Stimulated activated CD4-positive, alpha-beta T cell treated with anti-CD3 and anti-CD28 coated beads, Interleukin-12 subunit alpha, Interleukin-12 subunit beta, amount 100 ng/mL, for 4 hours (primary cell): ENCODE measurements at places on chromosomes 11 and 22.

GRCh38 chr11:129658526-129658867 is 157.2 kb upstream of the TMEM45B start:
- no peak for DNase-seq

DNA sequence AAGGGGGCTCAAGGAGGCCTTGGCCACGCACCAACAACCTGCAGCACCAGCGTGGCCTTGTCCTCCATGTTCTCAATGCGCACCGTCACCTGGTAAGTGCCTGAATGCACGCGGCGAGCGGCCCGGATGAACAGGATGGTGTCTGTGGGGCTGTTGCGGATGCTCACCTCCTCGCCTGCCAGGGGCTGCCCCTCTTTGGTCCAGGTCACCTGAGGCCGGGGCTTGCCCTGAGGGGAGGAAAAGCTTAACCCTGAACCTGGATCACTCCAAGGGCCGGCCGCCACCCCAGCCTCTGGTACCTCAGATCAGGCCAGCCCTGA is 19.0 kb downstream of the MYBPC3 start:
- no peak for DNase-seq

DNA sequence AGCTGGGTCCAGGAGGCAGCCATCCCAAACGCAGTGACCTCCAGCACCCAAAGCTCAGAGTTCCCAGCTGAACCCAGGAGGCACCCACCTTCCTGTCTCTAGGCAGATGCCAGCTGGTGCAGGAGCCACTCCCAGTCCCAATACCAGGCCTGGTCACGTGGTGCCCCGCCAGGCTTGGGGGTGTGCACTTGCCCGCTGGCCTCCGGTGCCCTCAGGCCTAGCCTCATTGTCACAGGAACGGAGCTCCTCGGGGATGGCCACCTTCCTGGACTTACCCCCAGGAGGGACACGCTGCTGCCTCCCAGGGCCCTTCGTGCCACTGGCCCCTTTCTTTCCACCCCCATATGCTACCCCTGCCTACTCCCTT is 4.6 kb downstream of the BID start:
- no peak for DNase-seq

- no peak for DNase-seq
These were observed 6.7 kb downstream of the BRSK2 start for GRCh38 chr11:1396375-1396841.

GRCh38 chr11:44763121-44763820 is 36.5 kb downstream of the TSPAN18 start:
- no peak for DNase-seq

GRCh38 chr11:102560555-102561011 is 30.0 kb upstream of the MMP7 start:
- DNase-seq = no peak

DNA sequence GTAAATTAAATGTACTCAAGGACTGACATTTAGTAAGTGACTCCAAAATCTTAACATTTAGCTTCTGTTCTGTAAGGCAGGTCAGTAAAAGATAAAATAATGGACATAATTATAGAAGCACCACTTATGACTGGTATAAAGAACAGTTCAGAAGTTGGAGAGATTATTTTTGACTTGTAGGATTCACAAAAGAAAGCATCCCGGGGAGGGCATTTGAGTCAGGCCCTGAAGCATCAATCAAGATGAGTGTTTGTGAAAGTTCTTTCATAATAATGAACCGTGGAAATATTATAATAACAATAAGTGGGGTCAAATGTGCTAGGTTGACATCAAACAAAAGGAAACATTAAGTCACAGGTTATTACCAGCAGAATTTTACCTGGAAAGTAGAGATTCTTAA is 201.9 kb downstream of the DDX10 start:
- DNase-seq = no peak

DNA sequence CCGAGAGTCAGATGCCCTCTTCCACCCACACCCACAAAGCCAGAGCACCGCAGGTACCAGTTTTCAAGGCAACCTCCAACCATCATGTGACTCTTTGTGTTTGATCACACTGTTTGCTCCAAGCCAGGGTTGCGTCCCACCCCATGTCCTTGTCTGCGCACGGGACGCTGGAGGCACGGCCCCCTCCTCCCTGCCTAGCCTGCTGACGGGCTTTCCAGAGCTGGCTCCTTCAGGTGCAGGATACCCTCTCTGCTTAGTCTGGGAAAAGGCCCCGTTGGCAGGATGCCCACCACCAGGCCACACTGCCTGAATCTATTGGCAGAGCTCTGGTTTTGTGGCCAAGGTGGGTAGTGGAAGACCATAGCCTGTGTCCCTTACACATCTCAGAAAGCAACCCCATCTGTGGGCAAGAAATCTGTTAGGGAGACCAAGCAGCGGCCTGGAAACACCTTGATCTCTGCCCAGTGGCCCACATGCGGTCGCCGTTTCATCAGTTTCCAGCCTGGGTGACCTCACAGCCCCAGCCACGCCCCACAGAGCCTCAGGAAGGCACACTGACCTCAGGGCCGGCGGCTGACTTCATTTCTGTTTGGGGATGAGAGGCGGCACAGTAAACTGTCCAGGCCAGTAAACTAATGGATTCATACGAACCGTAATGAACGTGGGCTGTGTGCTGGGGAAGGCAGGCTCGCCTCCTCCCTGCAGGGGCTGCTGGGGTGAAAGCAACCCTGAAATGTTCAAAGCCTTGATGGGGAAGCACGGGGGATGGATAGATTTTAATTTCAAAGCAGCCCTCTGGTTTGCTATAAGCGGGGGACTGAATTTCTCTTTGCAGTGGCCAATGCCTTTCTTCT is 25.8 kb downstream of the CDPF1 start:
- DNase-seq = no peak

- DNase-seq = no peak
These were observed 2.6 kb downstream of the CYTH4 start for GRCh38 chr22:37284805-37285355.

- no peak for DNase-seq
These were observed 2.8 kb upstream of the DBX1 start for GRCh38 chr11:20162824-20163782.

GRCh38 chr22:40997520-40997919 is 46.3 kb downstream of the RBX1 start:
- DNase-seq = no peak

GRCh38 chr22:24383061-24383460 is 44.3 kb upstream of the ADORA2A start:
- DNase-seq = no peak

- no peak for DNase-seq
These were observed 348.0 kb downstream of the BUD13 start for GRCh38 chr11:116424615-116425261.

GRCh38 chr11:10937385-10937771 is 79.5 kb upstream of the ZBED5 start:
- DNase-seq = no peak

- no peak for DNase-seq
These were observed 501.9 kb downstream of the CNTN5 start for GRCh38 chr11:99522467-99523173.

GRCh38 chr11:41051919-41052635 is 407.4 kb downstream of the LRRC4C start:
- no peak for DNase-seq

- DNase-seq = no peak
These were observed 26.9 kb downstream of the MRPL16 start for GRCh38 chr11:59783632-59784090.

GRCh38 chr11:116712428-116712827 is 60.4 kb downstream of the BUD13 start:
- DNase-seq = no peak

- no peak for DNase-seq
These were observed 13.3 kb upstream of the NRIP3 start for GRCh38 chr11:9016916-9017642.

- no peak for DNase-seq
These were observed 107.7 kb downstream of the ELP4 start for GRCh38 chr11:31617246-31617645.

- no peak for DNase-seq
These were observed 1.0 kb upstream of the TRIM44 start for GRCh38 chr11:35661534-35661933.

DNA sequence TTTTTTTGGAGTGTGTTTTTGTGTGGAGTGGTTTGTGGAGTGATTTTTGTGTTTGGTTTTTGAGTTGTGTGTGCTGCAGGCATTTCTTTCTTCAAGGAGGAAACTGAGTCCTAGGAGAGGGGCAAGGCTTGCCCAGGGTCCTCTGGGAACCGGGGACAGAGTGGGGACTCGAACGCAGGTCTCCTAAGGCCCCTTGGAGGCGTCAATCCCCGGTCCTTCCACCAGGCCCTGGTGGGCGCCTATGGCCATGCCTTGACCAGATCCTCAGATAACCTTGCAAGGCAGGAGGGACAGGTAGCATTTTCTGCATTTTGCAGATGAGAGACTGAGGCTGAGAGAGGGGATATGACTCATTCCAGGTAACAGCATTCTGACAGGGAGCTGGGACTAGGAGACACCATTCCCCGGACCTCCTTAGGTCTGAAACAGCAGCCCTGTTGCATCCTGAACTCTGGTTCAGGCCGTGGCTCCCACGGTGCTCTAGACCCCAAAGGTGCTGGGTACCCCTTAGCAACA is 39.1 kb downstream of the MYO7A start:
- DNase-seq = no peak

DNA sequence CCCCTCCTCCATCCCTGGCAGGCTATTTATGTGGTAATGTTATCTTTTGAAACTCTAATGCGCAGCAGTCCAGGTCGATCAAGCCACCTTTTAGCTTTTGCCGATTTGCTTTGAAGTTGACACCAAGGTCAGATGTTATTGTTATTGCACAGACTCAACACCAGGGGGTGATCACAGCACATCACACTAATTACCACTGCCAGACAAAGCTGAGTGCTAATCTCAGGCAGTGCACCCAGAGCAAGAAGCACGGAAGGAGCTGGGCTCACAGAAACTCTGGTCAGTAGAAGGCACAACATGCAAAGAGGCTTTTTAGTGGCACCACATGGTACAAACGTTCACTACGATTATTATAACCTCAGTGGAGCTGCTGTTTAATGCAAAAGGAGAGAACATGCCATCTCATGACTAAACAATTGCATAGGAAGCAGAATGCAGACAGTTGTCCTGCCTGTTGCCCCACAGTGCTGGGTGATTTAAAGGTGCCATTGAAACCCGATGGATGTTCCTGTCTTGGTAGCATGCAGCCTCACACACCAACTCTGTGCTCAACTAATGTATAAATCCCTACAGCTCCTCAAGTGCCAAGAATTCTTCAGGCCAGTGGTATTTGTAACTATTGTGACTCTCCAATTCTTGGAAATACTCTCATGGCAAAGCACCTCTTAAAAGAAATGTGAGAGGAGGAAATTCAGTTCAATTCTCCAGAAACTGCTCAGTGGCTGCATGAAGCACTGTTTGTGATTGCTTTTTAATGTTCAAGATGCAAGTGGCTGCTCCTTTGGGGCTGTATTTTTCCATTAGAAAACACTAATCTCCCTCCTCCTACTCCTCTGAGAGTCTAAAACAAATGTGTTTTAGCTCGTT is 353.9 kb upstream of the DDI1 start:
- DNase-seq = peak; percentile 2

GRCh38 chr11:1665313-1665712 is 31.7 kb upstream of the KRTAP5-6 start:
- no peak for DNase-seq

- DNase-seq = no peak
These were observed 30.0 kb upstream of the PDE2A start for GRCh38 chr11:72704028-72704782.

- DNase-seq = no peak
These were observed 131.7 kb downstream of the DDX10 start for GRCh38 chr11:108796551-108796950.

- DNase-seq = no peak
These were observed 45.3 kb downstream of the HIRA start for GRCh38 chr22:19386248-19386647.

- no peak for DNase-seq
These were observed 4.4 kb downstream of the TMEM258 start for GRCh38 chr11:61787928-61788491.

- DNase-seq = no peak
These were observed 11.2 kb downstream of the TOM1 start for GRCh38 chr22:35310556-35311550.

DNA sequence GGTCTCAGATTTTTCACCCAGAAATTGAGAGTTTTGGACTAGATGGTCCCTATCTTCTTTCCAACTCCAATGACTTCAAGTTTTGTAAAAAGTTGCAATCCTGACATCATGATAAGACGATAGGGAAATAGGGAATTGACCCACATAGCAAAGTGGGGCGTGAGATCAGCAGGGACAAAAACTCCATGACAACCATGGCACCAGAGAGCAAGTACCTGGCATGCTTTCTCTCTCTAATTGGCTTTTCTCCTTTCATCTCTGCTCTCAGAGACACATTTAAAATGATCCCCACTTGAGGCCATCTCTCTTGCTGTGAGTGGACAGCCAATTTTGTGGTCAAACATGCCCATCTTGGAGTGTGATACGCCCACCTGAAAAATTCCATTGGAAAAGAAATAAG is at the start of gene OR5AN1:
OR5AN1 (plus strand) TSS at position 301 of the 400 bp plus-strand sequence. CDS start 5,564 bp downstream, outside the sequence.
- no peak for DNase-seq

- no peak for DNase-seq
These were observed 235.5 kb upstream of the ANO3 start for GRCh38 chr11:26096451-26096850.
